ENCODE measurements at places on chromosomes 7 and 10. TPM values are rescaled to one million over a fixed set of nuclear protein-coding genes. Genes with fewer than 3 reads are reported as not detected.

DNA sequence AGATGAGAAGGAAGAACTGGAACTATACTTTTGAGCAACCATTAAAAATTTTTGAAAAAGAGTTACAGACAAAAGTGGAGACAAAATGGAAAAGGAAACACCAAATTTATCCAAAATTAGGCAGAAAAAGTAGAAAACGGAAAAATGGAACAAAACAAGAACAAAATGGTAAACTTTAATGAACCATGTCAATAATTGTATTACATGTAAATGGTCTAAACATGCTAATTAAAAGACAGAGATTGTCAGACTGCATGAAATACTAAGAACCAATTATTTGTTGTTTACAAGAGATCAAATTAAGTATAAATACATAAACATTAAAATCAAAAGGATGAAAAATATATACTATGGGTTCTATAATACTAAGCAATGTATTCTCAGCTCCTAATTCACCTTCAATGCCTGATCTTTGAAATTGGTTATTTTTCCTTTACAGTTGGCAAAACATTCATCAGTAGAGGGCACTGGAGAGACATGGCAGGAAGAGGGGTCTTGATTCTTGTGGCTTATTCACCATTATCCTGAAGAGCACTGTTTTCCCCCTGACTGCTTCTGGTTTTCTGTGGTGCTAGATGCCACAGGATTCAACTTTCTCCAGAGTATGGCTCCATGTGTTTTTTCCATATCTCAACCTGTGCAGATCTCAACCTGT, 124.9 kb downstream of the ELFN1 start:
- no peak overlapping the region for H3K4me3 ChIP-seq
- H3K4me1 ChIP-seq, result no peaks in the 10 kb centered on the region
- DNase-seq, result no peak
- H3K36me3 ChIP-seq, result no peaks in the 10 kb centered on the region
- H3K27ac ChIP-seq, result no peak overlapping the region

DNA sequence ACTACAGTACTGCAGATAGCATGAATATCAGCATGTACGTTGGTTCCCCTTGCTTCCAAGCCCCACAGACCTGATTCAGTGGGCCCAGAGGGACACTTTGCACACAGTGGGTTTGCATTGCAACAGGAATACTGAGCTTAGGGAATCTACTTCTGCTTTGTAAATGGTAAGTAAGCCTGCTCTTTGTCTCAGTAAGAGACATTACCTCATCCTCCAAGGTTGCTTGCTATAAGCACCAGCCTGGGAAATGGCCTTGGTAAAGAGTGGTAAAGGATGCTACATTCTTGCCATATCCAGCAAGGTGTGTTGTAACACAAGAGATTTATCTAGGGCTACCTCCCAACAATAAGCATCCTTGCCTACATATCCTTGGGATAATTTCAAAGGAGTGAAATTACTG, 730.5 kb downstream of the INHBA start:
- no peaks in the 10 kb centered on the region for H3K4me1 ChIP-seq
- no peak for DNase-seq
- H3K36me3 ChIP-seq, result no peaks in the 10 kb centered on the region

DNA sequence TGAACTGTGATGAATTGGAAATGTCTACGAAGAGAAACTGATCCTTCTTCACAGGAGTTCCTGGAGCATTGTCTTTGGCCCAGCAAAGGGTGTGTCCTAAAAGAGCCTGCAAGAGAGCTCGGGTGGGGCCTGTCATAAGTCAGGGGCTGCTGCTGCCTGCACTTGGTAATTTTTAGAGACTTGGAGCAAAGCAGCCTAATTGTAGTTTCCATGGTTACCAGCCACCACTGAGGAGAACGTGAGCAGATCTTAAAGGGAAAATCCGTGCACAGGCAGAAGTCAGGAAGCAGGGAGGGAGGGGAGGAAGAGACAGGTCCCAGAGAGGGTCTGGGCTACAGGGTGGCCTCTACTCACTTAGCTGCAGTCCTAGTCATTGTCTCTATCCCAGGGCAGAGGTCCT, 463.6 kb downstream of the PLXNA4 start:
- DNase-seq, result no peak
- H3K36me3 ChIP-seq, result no peaks in the 10 kb centered on the region
- H3K4me3 ChIP-seq, result no peak overlapping the region
- no peaks in the 10 kb centered on the region for H3K4me1 ChIP-seq
- H3K27me3 ChIP-seq, result no peaks in the 10 kb centered on the region

DNA sequence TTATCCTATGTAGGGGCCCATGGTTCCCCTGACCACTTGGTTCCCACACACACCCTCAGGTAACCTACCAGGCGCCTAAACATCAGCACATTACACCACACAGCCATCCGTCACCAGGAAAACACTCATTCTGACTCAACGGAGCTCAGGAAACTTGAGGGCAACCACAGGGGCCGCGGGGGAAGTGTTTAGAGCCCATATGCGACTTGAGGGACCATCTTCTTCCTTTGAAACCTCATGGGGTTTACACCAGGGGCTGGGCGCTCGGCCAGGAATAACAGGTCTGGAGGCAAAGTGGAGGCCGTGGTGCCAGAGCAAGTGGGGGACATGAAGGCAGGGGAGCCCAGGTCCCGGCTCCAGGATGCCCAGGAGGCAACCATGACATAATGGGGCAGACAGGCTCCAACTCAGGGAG, 1.5 kb downstream of the STX1A start:
- H3K4me1 ChIP-seq, result peaks cover 32% of the 10 kb centered on the region
- no peak for DNase-seq
- H3K4me3 ChIP-seq, result no peak overlapping the region
- no peak overlapping the region for H3K27ac ChIP-seq
- no peaks in the 10 kb centered on the region for H3K27me3 ChIP-seq

DNA sequence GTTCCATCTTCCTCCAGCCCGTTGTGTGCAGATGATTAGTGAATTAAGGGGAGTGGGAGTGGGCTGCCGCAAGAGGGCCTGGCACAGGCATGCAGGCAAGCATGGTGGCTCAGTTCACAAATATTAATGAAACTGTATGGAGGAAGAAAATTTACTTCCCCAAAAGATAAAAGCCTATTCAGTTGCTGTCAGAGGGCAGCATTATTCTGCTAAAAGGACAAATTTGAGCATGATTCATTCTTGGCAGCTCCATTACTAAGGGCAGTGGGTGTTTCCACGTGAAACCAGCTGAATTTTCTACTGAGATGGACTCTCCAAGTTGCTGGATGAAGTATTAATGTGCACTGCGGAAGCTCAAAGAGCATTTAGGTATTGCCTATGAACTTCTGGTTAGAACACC, 90.9 kb upstream of the WDR11 start:
- no peaks in the 10 kb centered on the region for H3K27me3 ChIP-seq
- no peak overlapping the region for H3K27ac ChIP-seq
- no peak overlapping the region for H3K4me3 ChIP-seq
- no peaks in the 10 kb centered on the region for H3K4me1 ChIP-seq
- no peak for DNase-seq

DNA sequence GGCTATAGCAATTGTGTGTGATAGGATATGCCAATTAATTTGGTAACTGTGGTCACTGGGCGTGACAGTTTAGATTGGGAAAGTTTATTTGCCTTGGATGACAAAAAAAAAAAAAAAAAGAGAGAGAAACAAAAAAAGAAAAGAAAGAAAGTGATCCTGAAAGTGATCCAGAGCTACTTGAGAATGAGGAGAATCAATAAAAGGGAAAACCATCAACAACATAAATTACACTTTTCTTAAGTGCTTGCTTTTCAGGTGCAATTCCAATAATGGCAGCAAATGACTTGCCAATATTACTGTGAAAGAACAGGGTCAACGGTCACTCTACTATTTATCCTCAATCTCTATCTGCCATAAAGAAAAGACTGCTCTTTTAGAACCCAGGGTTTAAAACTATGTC, 191.8 kb upstream of the SEMA3C start:
- no peak for DNase-seq
- no peak overlapping the region for H3K4me3 ChIP-seq
- H3K36me3 ChIP-seq, result no peaks in the 10 kb centered on the region
- H3K4me1 ChIP-seq, result no peaks in the 10 kb centered on the region
- H3K27me3 ChIP-seq, result no peaks in the 10 kb centered on the region
- H3K27ac ChIP-seq, result no peak overlapping the region

DNA sequence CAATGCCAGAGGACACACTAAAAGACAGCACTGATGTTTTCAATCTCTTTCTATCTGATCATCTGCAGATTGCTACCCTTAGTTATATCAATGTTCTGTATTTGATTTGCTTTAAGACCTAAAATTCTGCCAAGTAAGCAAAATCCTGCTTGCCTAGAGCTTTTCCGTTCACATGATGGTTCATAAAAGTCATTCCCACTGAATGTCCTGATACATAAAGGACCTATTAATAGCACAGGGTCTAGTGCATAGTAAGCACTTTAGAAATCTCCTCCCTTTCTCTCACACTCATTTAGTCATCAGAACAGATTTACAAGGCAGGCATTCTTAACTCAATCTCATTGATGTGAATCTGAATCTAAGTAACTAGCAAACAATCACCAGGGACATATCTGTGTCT, 68.8 kb downstream of the PCGF5 start:
- H3K36me3 ChIP-seq, result no peaks in the 10 kb centered on the region
- H3K27ac ChIP-seq, result no peak overlapping the region
- no peak for DNase-seq
- no peak overlapping the region for H3K4me3 ChIP-seq
- peaks cover 30% of the 10 kb centered on the region for H3K4me1 ChIP-seq
- no peaks in the 10 kb centered on the region for H3K27me3 ChIP-seq

- H3K4me1 ChIP-seq, result no peaks in the 10 kb centered on the region
- H3K36me3 ChIP-seq, result no peaks in the 10 kb centered on the region
- no peak for DNase-seq
- H3K27ac ChIP-seq, result no peak overlapping the region
Observed at GRCh38 chr7:41222746-41223145, 480.1 kb downstream of the INHBA start.

DNA sequence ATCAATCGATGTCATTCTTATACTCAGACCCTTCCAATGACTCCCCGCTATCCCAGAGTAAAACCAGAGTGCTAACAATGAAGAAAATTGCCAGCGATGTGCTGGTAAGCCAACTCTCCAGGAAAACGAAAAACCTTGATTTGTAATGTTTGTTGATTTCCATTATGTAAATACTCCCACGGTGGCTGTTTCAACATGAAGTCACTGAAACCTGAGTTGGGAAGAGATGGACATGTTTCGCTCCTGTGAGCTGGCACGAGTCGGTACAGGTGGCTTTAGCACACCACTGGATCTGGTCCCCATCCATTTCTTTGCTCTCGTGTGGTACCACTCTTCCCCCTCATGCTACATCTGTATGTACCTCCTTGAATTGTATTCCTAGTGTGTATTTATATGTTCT, 52.9 kb downstream of the AP3M1 start:
- H3K4me3 ChIP-seq, result no peak overlapping the region
- no peaks in the 10 kb centered on the region for H3K4me1 ChIP-seq
- H3K27ac ChIP-seq, result no peak overlapping the region
- no peaks in the 10 kb centered on the region for H3K27me3 ChIP-seq
- DNase-seq, result no peak
- peaks cover 95% of the 10 kb centered on the region for H3K36me3 ChIP-seq

DNA sequence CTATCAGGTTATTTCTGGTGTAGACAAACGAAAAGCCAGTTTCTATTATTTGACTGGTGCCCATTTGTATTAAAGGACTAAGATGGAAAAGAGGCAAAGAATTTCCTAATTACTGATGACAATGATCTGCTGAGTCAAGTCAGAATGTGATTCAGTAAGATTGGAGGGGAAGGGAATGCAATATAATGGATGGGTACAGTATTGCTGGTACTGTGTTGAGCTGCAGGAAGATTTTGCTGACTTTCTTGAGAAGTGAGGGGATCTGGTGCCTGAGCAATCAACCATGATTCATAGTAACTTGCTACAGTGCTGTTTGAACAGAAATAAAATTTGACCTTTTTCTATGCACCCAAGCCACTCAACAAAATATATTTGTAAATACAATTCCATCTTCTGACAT, 139.1 kb upstream of the RHEB start:
- H3K4me3 ChIP-seq, result no peak overlapping the region

GRCh38 chr7:56157238-56157790, 41.1 kb upstream of the NUPR2 start:
- H3K27ac ChIP-seq, result no peak overlapping the region
- no peaks in the 10 kb centered on the region for H3K27me3 ChIP-seq
- no peak overlapping the region for H3K4me3 ChIP-seq
- no peaks in the 10 kb centered on the region for H3K36me3 ChIP-seq

DNA sequence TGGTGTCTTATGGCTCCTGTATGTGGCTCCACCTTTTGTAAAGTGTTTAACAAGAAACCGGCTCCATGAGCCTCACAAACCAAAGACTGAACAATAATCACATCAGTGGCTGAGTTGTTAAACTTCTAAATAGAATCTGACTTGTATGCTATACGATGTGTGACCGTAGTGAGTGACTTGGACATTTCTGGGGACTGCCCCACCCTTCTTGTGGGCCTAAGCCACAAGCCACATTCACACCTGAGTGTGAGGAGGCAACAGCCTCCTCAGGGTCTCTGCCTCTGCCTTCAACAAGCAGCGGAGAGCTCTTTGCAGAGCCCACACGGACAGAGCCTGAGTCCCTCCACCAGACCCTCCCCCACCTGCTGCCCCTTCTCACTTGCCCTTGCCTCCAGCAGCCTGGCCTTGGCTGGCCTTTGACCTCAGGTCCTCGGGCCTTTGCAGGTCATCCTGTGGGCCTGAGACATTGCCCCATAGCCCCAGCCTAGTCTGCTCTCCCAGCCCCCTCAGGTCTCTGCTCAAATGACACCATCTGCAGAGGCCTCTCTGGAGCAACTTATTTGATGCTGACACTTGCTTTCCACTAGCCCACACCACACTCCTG, 156.8 kb upstream of the TNS3 start:
- no peaks in the 10 kb centered on the region for H3K36me3 ChIP-seq
- H3K4me1 ChIP-seq, result no peaks in the 10 kb centered on the region

GRCh38 chr10:123648595-123648994, 17.6 kb upstream of the GPR26 start:
- H3K36me3 ChIP-seq, result no peaks in the 10 kb centered on the region
- DNase-seq, result peak; percentile 28
- H3K4me1 ChIP-seq, result no peaks in the 10 kb centered on the region
- no peak overlapping the region for H3K27ac ChIP-seq
- H3K4me3 ChIP-seq, result no peak overlapping the region

- H3K27me3 ChIP-seq, result no peaks in the 10 kb centered on the region
- no peak for DNase-seq
- H3K27ac ChIP-seq, result no peak overlapping the region
- no peaks in the 10 kb centered on the region for H3K36me3 ChIP-seq
Observed at GRCh38 chr7:32762925-32763293, 128.7 kb downstream of the KBTBD2 start.

The MYOZ1 gene
- total RNA-seq, result 2.3 TPM

The SP8 gene
- total RNA-seq, result not detected

The TDRD1 gene
- 1.1 TPM for total RNA-seq

The UMAD1 gene
- 9.2 TPM for total RNA-seq

Data from right atrium auricular region (tissue), 2 donors.